Posterior cingulate gyrus (tissue), 11 donors: ENCODE measurements at places on chromosomes 12 and 14.

GRCh38 chr12:102769323-102769916 lies 147.6 kb downstream of the PAH start:
- peak; percentile 36 for DNase-seq

DNA sequence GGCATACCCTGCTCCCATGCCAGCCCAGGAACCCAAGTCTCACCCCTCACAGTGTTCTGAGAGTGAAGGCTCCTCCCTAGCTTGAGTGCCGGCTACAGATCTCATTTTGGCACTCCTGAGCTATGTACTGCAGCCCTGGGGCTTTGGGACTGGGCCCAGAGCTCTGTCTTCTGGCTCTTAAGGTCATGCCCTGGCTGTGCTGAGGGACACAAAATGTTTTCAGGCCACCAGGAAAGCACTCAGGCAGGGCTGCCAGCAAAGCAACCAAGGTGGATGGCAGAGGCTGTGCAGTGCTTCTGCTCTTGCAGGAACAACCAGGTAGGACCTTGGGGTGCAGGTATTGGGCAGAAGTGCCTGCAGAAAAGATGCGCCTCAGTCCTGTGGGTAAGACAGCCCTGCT lies 564.0 kb downstream of the SLC6A15 start:
- peak; percentile 15 for DNase-seq

GRCh38 chr12:101552277-101552676 lies 42.5 kb upstream of the MYBPC1 start:
- no peak for DNase-seq

DNA sequence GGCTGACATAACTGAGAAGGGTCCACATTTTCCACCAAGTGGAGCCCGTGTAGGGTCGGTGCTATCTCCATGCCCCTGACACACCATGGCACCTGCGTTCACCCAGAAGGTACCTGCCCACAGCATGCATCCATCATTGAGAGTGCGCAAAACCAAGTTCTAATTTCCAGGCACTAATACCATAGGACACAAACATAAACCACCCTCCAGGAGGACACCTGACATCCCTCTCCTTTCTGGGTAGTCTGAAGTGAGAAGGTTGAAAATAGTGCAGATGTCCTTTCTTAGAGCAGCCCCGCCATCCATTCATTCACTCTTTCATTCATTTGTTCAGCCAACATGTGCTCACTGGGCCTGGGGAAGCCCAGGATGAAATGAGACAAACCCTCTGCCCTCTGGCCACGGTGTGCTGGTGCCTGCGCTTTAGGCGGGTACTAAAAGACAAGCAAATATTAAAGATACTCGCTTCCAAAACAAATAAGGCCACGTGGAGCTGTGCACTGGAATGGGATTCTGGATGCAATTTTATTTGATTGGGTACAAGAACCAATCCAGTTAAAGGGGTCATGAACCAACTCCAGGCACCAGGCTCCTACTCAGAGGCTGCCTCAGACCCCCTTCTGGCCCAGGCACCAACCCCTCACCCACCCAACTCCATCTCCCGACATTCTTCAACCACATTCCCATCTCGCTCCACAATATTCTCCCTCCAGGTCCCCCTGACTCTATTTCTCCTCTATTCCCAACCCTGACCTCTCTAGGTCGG lies 1.2 kb downstream of the TTC7B start:
- DNase-seq, result no peak

GRCh38 chr12:71627438-71628002 lies 36.1 kb downstream of the ZFC3H1 start:
- DNase-seq, result no peak

DNA sequence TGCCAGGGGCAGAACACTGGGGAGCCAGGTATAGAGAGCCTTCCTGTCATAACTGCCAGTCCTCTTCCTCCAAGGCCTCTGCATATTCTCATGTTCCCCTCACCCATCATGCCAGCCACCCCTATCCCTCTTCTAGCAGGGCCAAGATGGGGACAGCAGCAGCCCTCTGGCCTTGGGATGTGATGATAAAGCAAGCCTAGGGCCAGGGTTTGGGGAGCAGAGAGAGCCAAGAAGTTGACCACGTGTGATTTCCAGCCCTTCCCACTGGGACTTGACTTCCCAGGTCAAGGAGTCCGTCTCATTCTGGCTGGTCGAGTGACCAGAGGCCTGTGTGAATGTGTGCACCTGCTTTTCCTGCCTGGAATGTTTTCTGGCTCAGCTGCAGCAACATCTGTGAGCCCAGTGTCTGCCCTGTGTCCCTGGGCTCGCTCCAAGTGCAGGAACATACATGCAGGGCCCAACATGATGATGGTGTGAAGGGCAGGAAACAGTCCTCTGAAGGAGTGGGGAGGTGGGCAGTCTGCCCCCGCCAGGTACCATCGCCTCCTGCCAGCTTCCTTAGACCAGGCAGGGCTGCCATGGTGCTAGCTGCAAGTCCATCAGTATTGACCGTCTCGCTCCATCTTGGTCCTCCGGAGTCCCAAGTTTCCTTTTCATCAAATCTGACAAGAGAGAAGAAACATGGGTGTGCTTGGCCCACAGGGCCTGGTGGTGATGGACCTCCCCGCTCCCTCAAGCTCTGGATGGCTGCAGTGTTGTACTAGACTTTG lies 21.0 kb downstream of the VASH1 start:
- no peak for DNase-seq

DNA sequence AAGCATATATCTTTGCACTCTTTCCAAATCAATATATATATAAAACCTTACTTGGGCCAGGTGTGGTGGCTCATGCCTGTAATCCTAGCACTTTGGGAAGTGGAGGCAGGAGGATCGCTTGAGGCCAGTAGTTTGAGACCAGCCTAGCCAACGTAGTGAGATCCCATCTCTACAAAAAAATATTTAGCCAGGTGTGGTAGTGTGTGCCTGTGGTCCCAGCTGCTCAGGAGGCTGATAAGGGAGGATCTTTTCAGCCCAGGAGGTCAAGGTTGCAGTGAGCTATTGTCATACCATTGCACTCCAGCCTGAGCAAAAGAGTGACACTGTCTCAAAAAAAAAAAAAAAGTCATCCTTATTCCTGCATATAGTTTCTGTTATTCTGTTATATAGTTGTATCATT lies 14.4 kb downstream of the OS9 start:
- DNase-seq, result no peak

- no peak for DNase-seq
Observed at GRCh38 chr12:131333136-131333535, 377.8 kb upstream of the SFSWAP start.

- no peak for DNase-seq
Observed at GRCh38 chr14:82626156-82627066, 1092.8 kb upstream of the SEL1L start.

GRCh38 chr12:106994579-106995220 lies 7.8 kb upstream of the MTERF2 start:
- DNase-seq, result no peak

DNA sequence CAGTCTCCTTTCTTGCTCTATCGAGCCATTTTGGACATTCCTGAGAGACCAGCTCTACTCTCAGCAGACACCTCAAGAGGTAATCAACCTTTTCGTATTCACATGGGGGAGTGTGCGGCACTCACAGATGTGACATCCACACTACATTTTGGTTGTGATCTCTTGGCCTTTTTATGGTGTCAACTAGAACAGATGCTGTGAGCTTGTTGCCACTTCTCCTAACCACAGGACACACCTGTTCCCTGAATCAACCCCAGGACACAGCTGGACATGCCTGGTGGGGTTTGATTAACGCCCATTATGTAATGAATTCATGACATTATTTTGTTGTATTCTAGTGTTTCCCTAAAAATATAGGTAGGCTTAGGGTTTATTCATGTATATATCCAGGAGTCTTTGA lies 1143.6 kb downstream of the TMEM121 start:
- DNase-seq, result no peak

DNA sequence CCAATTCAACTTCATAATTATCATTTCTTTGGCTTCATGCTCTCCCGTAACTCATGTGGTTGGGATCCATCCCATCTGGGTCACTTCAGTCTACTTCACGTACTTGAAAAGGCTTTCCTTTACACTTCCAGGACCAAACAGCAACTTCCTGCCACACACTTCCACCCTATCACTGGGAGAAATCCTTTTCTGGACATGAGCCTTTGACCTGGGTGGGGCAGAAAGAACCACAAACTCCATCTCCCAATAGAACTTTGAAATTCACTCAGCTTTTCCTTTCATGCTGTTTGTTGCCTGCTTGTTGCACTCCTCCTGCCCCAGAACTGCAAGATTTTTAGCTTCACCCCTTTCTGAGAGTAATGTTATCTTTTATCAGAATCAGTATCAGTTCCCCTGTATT lies 18.4 kb upstream of the GALNT16 start:
- DNase-seq, result no peak

- DNase-seq, result no peak
Observed at GRCh38 chr14:102090713-102091112, 3.9 kb upstream of the HSP90AA1 start.

GRCh38 chr14:97329701-97330100 lies 532.5 kb downstream of the VRK1 start:
- DNase-seq, result no peak

DNA sequence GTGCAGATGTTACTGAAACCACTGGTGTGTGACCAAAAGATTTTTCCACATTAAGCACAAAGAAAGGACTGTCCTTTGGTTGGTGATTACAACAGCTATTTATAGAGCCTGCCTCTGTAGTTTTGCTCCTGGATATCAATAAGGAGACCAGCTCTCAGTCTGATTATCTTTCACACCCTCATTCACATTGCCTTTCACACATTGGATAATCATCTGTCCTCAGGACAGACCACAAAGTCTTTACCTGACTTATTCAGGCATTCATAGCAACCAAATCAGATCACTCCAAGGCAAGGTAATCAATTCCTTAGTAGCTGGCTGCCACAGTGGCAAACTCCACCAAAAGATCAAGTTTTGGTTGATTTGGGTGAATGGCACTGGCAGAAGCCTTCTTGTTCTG lies 59.6 kb upstream of the CPSF6 start:
- DNase-seq, result no peak

DNA sequence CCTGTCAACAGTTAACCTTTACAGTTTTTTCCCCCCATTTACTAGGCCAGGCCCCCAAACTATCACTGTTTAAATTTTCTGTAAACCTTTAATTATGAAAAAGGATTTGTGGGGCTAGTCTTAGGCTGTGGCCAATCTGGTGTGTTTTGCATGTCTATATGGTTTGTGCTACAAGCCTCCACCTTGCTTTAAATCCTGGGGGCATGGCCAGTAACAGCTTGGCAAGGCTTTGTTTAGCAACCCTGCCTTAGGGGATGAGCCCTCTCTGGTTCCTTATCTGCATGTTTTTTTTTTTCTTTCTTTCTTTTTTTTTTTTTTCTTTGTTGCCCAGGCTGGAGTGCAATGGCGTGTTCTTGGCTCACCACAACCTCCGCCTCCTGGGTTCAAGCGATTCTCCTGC lies 102.7 kb downstream of the KCNMB4 start:
- no peak for DNase-seq

- DNase-seq, result no peak
Observed at GRCh38 chr14:75428230-75429104, 645 bp downstream of the JDP2 start.

GRCh38 chr12:25415004-25415403 lies 138.1 kb downstream of the LMNTD1 start:
- DNase-seq, result no peak

GRCh38 chr12:76274420-76275083 lies 73.7 kb downstream of the BBS10 start:
- DNase-seq, result no peak

DNA sequence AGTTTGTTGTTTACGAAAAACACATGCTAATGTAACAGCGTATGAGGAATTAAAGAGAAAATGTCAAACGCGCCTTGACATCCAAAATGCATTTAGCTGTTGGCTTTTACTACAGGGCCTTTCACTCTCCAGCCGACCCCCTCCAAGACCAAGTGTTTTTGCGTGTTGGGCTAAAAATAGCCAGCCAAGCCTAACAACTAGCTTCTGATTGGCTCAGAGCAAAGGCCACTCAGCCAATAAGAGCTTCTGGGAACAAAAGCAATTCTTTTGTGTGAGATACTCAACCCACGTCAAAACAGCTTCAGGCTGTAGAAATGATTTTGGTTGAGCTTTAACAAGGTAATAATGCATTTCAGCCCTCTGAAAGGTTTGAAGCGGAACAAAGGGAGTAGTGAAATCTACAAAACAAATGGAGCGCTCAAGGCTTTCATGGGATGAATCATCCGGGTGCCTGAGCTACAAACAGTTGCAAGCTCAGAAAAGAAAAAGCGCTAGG lies 198.7 kb upstream of the DCN start:
- DNase-seq, result peak; percentile 79

GRCh38 chr12:68962877-68963855 lies 30.2 kb upstream of the CPM start:
- DNase-seq, result no peak

DNA sequence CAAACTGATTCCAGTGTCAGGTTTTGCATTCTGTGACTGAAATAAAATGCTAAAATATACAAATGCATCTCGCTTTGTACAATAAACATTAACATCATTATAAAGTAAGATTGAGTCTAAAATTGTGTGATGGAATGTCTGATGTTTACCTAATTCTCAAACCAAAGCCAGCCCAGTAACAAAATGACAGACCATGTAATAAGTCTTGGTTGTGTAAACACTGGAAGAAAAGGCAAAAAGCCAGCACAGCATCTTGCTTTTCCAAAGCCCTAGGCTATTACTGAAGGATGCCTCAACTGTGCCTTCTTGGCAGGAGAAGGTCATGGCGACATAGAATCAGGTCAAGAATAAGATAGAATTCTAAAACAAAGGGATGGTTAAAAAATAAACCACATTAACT lies 169.6 kb downstream of the EGLN3 start:
- no peak for DNase-seq

DNA sequence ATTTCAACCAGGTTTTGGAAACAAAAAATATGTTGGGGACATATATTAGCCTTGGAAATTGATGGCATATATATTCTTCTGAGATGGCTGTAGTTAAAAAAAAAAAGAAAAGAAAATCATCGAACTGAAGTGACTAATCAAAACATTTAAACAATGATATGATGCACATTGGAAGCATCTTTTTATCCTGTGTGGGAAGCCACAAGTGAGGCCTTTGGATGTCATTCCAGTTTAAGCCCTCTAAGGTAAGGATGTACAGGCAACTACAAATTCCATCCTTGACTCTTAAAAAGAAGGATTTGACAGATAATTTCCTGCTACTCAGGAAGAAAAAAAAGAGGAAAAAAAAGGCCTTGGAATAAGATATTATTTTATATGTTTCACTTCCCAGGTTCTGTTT lies 9.6 kb upstream of the PTPRB start:
- DNase-seq, result no peak

GRCh38 chr12:3048540-3048939 lies 28.6 kb upstream of the TSPAN9 start:
- DNase-seq, result no peak

DNA sequence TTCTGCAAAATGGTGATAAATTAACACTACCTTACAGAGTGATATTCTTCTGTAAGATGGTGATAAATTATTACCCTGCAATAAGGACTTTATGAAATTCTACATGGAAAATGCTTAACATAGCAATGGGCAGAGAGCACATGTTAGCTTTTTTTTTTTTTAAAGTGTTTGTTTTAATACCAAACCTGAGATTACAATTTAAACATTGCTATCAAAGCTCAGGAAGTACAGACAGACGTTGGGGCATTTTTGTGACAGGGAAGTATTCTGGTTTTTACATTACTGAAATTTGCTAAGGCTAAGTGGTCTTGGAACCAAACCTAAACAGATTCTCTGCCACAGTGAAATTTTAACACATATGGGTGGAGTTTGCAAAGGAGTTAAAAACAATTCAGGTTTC lies 133.1 kb downstream of the FGD4 start:
- no peak for DNase-seq
